ENCODE measurements at places on chromosomes 16 and 17.
A peak's percentile ranks its signal among the peaks of the same experiment; 100 is the strongest.

GRCh38 chr17:8855477-8856204 is 11.8 kb downstream of the PIK3R6 start:
- DNase-seq: no peak

DNA sequence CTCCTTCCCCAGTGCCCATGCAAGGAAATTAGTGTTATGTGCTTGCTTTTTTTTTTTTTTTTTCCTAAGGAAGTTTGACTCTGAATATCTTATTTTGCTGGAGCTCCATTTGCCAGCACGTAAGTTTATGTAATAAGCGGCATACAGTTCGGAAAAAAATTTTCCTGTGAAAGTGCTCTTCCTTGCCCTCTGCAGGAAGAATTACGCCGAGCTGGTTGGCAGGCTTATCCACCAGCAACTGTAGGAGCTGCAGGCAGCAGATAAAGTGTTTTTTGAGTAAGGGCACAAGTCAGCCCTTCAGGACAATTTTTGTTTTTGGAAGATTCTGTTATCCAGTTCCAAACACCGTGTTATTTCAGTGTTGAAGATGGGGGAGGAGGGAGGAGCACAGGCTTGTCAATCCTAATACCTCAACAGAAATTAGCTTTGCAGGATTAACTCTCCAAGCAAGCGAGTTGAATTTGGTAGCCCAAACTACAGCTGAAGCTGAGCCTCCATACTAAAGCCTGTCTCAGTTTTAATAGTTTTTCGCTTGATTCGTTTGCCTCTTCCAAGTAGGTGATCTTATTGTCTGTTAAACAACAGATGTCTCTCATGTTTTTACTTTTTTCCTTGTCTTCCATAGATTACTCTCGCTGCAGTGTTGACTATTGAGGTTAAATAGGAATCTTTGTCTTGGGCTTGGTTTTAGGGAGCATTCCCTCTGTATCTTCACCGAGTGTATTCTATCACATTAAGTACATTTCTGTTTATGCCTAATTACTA is 1.1 kb downstream of the SPECC1 start:
- peak; percentile 64 for DNase-seq

DNA sequence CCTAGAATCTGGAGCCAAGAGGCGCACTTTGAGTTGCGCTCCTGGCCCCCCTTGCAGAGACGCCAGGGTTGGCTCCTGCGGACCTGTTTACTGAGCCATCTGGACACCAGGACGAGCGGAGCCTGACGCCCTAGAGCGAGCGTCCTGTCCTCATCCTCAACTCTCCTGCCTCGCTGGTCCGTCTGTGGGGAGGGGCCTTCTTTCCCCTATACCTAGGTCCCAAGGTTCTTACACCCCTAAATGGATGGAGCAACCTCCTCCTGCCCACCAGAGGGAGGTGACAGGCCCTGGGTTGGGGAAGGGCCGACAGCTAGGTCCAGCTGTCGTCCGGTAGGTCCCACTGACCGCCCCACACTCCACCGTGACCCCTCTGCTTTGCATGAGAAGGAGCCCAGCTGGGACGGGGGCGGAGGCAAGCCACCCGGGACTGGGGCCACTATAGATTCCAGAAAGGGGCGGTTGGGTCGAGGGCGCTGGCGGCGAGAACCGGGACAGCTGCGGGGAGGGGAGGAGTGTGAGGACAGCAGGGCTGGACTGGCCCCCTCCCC is 3.1 kb upstream of the LHX1 start:
- no peak for DNase-seq

- no peak for DNase-seq
These were observed 23.8 kb downstream of the SHISA9 start for GRCh38 chr16:12925026-12925800.

DNA sequence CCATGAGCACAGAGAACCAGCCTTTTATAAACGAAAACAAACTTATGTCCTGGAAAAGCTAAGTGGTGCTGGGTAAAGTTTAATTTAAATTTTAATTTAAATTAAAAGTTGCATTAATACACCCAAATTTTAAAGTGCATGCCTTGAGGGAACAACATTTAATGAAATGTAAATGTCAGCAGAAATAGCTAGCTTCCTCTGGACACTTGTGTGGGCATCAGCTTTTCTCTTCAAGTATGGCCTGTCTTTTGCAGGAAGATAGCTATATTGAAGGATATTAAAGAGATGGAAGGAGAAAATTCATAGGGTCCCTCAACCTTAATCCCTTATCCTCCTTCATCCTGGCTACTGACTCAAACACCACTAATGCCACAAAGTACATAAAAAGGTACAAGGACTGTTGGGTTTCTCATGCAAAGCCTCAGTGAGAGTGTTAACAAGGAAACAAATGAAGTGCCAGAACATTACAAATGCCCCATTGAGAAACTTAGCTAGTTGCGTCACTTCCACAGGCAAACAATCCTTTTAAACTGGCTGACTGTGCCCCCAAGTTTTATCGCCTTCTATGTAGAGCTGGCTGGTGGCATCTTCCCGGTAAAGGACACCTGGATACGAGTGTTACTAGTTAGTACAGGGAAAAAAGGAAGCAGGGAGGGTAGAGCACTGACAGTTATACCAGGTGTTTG is 14.1 kb downstream of the PHF12 start:
- no peak for DNase-seq

Data from H4 (cell line).